ENCODE measurements at places on chromosomes 12 and 14.

GRCh38 chr12:71771069-71771468, 16.4 kb downstream of the RAB21 start:
- no peak for DNase-seq

- DNase-seq: no peak
Measured at GRCh38 chr14:102434647-102435175, 72.0 kb downstream of the TECPR2 start.

- DNase-seq: no peak
Measured at GRCh38 chr12:34602213-34602940, 580.1 kb downstream of the ALG10 start.

DNA sequence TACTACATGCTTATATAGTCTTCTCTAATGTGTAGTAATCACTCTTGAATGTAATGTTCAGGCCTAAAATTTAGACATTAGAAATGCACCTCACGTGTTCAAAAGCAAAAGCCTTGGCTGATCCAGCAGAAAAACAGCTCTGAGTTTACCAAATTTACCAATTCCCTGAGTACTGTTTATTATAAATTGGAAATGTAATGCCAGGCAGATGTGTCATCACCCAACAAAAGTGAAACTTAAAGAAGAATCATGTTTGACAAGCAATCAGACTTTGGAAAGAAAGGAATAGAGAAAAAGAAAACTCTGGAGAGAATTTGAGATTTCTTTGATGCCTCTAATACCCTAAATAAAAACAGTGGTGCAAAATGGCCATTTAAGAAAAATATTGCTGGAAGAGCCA, 26.5 kb upstream of the STRAP start:
- DNase-seq: no peak

DNA sequence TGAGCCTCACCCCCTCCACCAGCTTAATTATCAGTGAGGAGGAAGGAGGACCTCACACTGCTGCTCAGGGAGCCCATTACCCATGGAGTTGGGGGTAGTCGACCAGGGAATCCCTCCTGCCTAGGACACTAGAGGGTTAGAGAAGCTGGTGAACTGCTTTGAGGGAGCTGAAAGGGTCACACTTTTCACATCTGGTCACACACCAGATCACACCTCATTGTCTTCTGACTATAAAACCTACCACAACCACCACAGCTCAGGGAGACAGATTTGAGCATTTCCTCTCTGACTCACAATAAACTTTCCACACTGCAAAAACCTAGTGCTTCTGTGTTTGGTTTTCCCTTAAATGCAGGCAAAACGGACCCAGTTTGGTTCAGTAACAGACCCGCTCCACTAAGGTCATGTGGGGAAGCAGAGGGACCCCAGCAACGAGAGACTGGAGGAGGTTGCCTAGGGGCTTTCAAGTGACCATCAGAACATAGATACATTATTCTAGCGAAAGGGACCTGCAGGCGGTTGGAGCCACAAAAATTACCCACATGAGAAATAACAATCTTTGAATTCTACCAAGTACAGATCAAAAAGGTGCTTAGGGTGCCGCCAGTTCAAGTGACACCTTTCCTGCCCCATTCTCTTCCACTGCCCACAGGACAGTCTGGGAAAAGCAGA, 151.4 kb upstream of the AVPR1A start:
- DNase-seq: no peak

DNA sequence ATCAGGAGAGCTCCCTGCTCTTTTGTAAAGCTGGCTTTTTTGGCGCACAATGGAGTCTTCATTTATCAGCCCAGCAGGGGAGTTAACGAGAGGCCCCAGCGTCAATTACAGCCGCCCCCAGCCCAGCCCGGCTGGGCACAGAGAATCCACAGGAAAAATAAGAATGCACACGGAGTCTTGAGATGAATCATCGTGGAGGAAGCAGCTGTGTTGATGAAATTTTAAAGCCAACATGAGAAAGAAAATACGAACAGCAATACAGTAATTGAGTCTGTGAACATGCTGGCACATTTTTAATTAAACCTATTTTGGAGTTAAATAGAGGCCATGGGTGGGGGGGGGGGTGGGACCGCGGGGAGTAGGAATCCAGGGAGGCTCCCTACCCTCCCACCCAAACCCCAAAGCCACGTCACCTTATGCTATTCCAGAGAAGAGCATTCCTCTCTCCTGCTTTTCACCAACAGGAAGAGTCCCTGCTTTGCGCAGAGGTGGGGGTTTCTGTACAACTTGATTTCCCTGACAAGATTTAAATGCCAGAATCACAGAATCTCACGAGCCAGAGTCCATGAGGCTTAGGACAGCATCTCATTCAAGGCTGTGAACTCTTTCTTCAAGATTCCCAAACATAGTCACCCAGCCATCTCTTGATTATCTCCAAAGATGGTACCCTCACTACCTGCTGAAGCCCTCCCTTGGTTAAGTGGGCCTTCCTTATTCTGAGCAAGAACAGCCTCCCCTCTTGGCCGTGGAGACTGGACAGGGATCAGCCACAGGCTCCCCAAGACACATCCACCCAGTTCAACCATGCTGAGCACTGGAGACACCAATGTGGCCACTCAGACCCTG, 50.3 kb downstream of the CCNK start:
- no peak for DNase-seq

DNA sequence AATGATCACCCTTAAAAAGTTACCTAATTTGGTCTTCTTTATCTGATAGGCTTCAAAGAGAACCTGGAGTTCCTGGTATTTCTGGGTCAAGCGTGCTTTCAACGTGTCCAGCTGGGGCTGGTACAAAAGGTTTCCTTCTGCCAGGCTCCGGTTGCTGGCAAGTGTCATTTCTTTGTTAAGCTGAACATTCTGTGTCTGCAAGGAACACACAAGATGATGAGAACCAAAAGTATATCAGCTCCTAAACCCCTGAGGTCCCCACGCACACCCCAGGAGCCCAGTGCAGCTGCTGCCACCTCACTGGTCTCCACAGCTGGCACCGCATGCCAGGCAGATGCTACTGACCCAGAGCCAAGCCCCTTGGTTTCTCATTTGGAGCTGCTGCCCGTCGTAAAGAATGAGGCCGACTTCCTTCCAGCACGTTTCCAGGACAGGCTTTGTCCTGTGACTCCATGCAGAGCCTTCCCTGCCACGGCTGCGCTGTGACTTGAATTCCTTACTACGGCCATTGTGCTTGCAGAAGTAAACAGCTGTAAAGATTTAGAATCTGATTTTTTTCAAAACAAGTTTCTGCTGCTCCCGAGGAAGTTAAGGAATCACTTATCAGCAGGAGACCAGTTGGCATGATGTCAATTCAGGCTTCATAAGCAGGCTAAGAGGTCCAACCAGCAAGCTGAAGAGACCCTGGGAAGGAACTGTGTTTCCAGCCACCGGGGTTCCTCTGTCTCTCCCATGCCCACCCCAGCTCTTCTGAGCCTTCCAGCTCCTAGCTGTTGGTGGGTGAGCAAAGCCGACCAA, 24.9 kb downstream of the VPS37B start:
- DNase-seq: no peak

- DNase-seq: no peak
Measured at GRCh38 chr12:58765076-58765475, 155.2 kb downstream of the LRIG3 start.

DNA sequence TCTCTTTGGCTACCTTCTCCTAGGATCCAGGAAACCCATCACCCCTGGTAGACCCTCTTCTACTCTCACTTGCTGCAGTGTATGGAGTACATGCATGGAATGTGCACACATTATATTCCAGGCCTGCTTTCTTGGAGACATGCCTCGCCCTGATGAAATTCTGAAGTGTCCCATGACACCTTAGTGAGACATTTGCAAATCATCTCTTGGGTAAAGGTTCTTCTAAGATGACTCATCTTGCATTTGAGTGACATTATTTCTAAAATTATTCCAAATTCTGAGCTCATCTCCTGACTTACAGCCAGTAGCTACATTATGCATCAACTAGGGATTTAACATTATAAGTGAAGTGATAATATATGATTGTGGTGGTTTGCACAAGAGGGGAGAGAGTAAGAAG, 49.8 kb downstream of the SDR9C7 start:
- no peak for DNase-seq

- DNase-seq: no peak
Measured at GRCh38 chr14:91338379-91338778, 79.2 kb downstream of the CCDC88C start.

DNA sequence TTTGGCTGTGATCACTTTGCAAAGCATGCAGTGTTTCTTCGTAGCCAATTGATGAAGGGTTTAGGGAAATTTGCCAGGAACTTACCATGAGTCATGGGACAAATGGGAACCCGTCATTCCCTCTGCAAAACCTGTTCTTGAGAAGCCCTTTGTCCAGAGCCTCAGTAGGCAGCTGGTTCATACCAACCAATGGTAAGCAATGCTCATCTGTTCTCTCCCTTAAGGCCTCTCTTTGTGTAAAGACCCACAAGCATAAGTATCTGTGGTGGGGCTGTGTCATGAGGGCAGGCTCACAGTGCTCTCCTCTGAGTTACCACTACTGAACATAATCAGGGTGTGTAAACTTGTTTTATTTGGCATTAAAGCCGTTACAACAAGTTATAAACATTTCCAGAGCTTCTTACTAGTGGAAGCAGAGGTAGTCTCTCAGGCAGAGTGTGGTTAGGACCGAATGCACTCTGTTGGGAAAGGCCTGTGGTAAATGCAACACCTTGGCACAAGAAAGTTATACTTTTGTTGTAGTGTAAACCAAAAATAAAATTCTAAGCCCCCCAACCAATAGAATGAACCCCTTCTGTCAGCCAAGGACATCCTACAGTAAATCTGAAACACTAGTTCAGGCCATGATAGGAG, 119.8 kb downstream of the SINHCAF start:
- DNase-seq: no peak

DNA sequence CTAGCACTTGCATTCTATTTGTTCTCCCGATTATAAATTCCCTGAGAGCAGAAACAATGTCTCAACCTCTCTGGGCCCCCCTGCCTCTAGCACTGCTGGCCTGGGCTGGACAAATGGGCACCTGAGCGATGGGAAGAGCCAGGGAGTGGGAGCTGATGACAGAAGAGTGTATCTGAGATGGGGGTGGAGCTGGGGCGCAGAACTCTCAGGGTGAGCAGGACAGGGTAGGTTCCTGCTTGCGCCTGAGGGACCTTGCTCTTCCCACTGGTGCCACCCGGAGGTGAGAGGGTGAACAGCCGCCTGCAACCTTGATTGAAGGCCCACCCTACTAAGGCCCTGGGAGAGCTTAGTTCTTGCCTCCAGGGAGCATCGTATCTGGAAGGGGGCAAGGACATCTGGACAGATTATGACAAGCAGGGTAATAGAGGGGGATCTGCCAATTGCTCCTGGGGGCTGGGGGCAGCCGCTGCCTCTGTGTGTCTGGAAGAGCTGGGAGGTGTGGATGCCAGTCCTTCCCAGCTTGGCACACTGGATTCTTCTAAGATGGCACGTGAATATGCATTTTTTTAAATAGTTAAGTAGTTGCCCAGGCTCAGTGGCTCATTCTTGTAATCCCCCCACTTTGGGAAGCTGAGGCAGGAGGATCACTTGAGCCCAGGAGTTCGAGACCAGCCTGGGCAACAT, 43.0 kb upstream of the TSPAN9 start:
- peak; percentile 87 for DNase-seq

DNA sequence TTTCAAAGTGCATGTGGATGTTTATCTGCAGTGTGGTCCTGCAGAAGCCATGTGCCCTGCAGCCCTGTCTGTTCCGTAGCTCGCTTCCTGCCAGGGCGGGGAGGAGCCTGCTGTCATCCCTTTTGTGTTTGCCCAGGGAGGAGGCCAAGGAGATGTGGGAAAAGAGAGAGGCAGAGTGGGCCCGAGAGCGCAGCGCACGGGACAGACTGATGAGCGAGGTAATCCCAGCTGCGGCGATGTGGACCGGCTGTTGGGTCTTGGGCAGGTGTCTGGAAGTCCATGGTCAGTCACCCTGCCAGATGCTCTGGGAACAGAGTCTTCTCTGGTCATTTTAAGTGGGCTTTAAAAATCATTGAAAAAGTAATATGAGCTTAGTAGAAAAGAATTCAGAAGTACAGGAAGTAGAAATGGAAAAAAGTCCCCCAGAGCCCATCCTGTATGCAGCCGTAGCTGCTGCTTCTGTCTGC, 12.8 kb downstream of the TCHP start:
- DNase-seq: no peak

GRCh38 chr12:65603438-65604351, 220.6 kb upstream of the HMGA2 start:
- DNase-seq: no peak

DNA sequence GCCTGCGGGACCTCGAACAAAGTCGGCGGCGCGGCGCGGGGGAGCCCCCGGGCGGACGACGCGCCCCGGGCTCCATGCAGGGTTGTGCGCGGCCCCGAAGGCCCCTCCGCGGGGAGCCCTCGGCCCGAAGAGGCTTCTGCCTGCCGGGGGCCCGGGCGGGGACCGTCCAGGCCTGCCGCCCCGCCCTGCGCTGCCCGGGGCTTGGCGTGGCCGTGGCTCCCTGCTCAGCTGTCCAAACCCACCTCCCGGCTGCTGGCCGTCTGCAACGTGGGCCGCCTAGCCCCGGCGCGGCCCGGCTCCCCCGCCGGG, 670 bp downstream of the DYRK2 start:
- DNase-seq: peak; percentile 39

GRCh38 chr12:53232646-53233461, 845 bp upstream of the RARG start:
- DNase-seq: peak; percentile 62

GRCh38 chr12:112172556-112173324, 47.4 kb downstream of the TRAFD1 start:
- no peak for DNase-seq

- peak; percentile 11 for DNase-seq
Measured at GRCh38 chr12:68331500-68331868, 678 bp downstream of the MDM1 start.
